ENCODE measurements at places on chromosomes 3 and 15.

DNA sequence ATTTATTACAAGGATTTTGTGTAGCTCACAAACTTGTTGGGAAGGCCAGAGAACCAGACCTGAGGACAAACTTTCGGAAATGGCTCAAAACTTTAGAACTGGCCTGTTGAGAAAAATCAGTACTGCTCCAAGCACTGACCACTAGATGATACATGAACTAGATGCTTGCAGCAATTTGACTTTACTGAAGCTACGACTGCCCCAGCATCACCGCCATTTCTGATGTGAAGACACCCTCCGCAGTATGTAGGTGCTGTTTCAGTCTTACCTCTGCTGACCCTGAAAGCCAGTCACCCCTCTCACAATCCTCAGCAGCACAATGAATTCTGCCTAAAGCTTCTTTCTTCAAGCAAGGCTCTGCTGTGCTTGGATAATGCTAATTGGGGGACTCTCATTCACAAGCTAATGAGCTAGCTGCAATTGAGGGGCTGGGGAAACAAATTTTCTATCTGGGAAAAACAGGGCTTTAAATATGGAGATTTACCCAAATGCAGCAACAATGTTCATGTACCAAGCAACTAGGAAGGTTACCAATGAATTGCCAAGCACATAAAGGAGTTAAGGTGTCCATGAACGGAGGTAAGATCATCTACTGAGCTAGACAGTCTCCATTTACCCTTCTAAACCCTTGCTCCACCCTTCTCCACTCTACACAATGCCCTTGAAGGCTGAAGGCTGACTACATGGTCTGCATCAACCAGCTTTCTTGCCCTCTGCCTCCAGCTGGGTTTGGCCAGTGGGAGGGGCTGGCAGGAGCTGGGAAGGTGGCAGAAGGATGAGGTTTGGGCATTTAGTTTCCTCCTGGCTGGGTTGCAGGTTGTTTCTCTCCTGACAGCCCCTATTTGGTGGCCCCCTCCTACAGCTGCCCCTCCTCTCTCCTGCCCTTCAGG is 53.2 kb upstream of the FSTL1 start:
- no peak for DNase-seq

DNA sequence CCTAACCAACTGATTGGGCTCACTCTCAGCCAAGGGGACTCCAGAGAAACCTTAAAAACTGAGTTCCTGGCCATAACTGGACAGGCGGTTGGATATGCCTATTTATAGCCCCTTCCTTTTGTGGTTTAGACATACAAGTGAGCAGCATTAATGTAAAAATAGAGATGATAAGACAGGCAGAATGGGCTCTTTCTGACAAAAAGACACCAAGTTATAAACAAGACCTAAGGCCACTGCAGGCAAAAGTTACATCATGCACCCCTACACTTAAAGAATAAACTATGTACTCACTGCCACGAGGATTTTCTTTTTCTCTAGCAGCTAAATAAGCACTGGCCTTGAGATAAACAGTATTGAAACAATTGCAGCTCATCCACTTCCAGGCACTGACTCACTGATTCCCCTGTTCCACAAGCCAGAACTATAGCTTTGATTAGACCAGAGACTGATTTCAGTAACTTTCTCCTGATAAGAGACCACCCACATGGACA is 30.1 kb downstream of the SUCNR1 start:
- no peak for DNase-seq

DNA sequence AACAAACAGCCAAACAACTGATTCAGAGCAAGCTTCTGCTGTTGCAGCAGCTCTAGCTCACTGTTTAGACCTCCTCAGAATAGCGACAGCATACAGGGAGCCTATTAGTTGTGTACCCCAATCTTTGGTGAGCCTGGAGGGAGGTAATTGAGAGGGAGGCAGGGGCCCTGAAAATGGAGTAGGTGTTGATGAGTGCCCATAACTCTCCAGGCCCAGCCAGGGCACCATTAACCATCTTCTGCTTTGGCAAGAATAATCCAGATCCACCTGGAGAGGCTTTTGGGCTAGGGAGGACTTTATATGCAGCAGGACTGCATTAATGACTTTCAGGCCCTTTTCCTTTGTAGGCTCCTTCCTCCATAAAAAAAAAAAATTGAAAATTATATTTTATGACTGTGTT is 20.9 kb downstream of the PLCL2 start:
- DNase-seq: no peak

DNA sequence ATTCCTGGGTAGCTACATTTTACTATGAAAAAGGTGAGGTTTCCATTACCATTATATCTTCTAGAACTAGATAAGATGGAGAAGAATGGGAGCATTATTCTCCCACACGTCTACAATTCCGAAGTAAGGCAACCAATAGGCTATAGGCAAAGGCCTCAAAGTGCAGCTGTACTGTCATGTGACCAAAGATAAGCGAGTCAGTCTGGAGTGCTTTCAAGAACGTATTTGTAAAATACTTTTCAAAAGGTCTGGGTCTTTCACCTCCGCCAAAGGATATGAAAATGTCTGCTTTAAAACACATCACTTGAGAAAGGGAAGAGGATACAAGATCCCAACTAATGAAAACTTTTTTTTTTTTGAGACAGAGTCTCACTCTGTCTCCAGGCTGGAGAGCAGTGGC is 9.9 kb downstream of the CCPG1 start:
- no peak for DNase-seq

GRCh38 chr15:68154923-68155559 is 50.1 kb downstream of the CALML4 start:
- peak; percentile 14 for DNase-seq

DNA sequence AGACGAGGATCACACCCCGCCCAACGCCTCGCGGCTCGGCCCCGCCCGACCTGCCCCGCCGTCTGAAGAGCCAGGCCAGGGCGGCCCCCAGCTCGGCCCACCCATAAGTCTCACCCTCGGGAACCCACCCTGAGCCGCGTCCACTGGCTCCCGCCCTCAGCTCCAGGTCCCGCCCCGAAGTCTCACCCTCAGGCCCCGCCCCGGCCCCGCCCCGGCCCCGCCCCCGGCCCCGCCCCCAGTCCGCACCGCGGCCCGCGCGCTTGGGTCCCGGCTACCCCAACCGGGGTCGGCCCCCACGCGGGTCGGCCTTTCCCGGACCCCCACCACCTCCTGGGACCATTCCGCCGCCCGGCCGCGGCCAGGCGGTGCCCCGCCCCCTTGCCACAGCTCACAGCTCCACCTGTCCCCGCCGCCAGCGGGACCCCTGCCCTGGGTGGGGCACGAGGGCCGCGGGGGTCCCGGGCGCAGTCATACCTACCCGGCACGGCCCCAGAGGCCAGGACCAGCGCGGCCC is 489 bp downstream of the CSPG5 start:
- DNase-seq: peak; percentile 72

DNA sequence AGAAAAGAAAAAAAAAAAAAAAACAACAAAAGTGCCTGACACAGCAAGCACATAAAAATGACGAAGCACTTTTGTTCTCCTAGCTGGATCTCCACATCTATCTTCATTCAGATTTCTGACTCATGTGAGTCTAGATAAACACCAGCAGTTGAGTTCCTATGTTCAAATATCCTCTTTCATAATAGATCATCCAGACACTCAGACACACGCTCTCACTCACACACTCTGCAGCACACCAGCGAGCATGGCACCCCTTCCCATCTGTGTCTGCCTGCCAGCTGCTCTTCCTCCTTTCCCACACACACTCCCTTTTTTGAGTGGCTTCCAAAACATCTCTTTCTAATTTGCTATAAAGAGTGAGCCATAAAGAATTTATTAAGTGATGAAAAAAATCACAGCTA is 19.8 kb upstream of the CELF6 start:
- DNase-seq: no peak

GRCh38 chr3:62502315-62503300 is 129.3 kb upstream of the FEZF2 start:
- DNase-seq: peak; percentile 71

DNA sequence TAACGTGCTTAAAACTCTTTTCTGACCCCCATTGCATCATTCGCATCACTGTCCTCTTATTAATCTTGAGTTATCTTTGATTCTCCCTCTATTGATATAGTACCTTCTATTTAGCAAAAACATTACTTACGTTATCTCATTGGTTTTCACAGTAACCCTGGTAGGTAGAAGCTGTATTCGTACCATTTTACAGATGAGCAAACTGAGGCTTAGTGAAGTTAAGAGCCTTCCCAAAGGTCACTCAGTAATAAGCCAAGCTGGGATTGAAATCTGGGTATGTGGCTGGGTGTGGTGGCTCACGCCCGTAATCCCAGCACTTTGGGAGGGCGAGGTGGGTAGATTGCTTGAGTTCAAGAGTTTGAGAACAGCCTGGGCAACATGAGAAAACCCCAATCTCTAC is 244.0 kb downstream of the THSD4 start:
- no peak for DNase-seq

- DNase-seq: no peak
Observed at GRCh38 chr3:178079966-178080365, 456.3 kb upstream of the KCNMB2 start.

DNA sequence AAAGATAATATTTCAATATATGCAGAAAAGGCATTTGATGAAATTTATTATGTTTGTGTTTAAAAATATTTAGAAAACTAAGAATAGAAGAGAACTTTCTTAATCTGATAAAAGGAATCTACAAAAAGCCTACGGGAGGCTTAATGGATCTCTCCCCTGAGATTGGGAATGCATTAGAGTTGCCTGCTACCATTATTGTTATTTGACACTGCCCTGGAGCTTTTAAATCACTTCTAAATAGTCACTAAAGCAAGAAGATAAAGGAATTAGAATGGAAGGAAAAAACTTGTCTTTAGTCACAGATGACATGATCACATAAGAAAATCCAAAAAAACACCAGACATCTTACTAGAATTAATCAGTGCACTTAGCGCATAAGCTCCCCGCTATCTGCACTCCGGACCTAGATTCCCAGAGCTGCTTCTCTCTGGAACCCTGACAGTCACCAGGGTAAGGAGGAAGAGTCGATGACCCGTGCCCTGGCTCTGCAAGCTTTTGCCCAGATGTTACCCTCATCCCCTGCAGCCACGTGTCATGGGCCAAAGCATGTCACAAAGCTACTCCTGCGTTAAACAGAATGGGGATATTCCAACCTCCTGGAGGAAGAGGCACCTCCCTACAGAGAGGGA is 97.1 kb downstream of the MINAR1 start:
- DNase-seq: no peak

- DNase-seq: no peak
Observed at GRCh38 chr15:67915461-67916374, 75.9 kb upstream of the RNU6-1 start.

DNA sequence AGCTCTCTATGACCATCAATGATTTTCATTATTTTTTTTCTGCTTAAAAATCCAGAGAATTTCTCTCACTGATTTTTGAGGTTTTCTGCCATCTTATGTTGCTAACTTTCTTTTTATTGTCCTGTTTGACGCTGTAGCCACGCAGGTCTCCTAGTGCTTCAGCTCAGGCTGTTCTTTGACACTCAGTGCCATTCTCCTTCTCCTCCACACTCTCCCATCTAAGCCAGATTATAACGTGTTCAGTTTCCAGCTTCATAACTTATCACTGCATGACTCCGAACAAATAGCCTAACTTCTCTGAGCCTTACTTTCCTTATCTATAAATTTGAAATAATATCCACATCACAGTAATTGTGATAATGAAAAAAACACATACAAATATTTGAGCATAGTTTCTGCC is 22.8 kb upstream of the ST3GAL6 start:
- DNase-seq: no peak

GRCh38 chr3:169118666-169119370 is 544.7 kb downstream of the MECOM start:
- DNase-seq: no peak

DNA sequence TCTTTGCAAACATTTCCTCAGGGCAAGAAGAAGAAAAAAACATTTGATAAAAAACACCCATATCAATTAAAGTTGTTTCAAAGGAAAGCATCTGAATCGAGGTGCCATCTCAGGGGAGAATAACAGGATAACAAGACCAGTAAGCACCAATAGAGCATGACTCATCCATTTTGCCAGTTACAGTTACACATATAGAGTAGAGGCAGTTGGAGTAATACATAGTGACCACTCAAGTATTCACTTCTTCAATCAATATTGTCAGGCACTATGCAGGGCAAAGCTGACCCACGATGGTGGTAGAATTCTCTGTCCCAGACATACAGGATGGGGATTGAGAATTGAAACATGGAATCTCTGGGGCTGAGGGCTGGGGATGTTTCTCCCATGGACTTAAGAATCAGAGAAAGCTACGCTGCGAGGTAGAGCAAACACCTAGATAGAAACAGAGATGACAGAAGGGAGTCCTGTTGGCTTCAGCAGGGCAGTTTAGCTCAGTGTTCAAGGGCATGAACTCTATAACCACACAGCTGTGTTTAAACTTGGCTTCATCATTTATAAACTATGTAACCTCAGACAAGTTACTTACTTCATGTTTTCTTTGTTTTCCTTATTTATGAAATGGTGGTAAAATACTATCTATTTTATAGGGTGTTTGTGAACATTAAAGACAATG is 186.4 kb upstream of the NANOGP8 start:
- no peak for DNase-seq

DNA sequence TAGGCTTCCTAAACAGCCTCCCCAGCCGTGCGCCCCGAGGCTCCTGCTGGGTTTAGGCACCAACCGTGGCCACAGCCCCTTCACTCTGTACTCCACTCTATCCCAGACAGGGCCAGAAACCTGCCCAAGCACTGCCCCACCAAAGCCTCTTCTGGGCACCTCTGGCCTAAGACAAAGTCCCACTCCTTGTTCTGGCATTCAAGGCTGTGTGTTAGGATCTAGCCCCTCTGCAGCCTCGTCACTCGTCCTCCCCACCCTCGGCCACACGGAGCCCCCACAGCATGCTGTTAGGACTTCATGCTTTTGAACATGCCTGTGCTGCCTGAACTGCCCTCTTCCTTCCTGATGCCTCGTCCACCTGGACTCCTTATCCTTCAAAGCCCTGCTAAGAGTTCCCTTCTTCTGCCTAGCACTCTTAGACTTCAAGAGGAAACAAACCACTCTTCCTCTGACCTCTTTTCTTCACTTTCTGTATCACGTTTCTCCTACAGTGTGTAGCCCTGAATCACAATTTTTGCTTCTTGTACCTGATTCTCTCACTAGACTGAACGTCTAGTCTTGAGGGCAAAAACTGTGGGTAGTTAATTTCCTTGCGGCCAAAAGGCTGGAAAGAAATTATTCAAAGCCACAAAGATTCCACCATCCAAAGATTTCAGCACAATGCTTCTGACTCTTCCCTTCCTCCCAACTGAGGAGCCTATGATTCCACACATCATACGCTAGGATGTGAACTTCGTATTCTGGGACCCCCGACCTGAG is 28.6 kb downstream of the WNT7A start:
- no peak for DNase-seq

GRCh38 chr3:196988241-196989029 is 19.8 kb upstream of the PIGZ start:
- DNase-seq: no peak
